ENCODE measurements at places on chromosomes 5 and 9.

DNA sequence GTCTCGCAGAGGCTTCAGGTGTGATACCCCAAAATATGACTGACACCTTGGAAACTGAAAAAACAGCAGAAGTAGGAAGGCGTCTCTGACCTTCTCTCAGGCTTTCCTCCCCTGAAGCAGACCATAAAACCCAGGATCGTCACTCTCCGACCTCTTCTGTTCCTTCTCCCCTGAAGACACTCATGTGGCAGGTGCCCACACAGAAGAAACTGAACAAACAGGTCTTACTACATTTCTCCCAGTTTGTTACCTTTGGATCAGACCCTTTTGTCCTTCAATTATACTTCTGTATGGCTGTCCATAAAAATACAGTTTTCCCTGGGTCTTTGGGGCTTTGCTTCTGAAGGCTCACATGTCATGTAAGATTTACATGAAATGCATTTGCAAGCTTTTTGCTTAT is 10.3 kb upstream of the PRUNE2 start:
- DNase-seq, result no peak

GRCh38 chr5:176608937-176609723 is 826 bp downstream of the GPRIN1 start:
- DNase-seq, result peak; percentile 15

- no peak for DNase-seq
Observed at GRCh38 chr9:130156672-130157071, 15.5 kb upstream of the NCS1 start.

DNA sequence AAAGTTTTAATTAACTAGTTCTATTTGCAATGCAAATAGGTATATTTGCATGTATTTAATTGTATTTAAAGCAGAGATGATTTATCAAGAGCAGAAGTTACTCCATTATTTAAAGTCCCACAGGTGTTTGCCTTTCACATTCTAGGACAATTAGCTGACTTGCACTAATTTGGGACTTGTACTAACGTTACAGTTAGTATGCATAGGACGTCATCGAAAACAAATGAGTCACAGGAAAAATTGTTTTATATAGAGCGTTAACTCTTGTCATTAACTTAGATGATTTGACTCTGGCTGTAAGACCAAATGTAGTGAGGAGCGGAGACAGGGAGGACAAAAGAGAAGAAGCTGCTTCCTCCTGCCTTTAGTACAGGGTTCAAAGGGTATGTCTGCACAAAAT is 126.1 kb upstream of the IFNE start:
- no peak for DNase-seq

GRCh38 chr5:135395866-135396265 is 3.2 kb downstream of the MACROH2A1 start:
- DNase-seq, result no peak

DNA sequence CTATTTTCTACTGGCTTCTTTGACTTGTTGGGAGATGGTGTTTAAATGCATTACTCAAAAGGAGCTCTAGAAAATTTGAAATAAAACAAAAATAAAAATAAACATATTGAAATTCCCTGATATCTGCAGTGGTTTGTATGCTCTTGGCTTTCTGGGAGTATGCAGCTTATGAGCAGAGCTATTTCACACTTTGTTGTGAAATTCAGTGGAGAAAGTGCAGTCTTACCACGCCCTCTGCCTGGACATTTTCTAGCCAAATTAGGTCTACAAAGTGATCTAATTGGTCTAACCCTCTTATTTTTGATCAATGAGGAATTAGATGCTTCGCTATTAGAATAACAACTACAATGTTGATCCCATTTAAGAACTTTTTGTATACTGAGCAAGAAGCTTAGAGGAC is 66.8 kb downstream of the INSYN2B start:
- no peak for DNase-seq

- no peak for DNase-seq
Observed at GRCh38 chr9:36665921-36666431, 93.3 kb downstream of the MELK start.

- DNase-seq, result peak; percentile 67
Observed at GRCh38 chr9:33620738-33621439, 96.8 kb downstream of the ANKRD18B start.

- no peak for DNase-seq
Observed at GRCh38 chr9:113648048-113648447, 184.5 kb downstream of the RGS3 start.

DNA sequence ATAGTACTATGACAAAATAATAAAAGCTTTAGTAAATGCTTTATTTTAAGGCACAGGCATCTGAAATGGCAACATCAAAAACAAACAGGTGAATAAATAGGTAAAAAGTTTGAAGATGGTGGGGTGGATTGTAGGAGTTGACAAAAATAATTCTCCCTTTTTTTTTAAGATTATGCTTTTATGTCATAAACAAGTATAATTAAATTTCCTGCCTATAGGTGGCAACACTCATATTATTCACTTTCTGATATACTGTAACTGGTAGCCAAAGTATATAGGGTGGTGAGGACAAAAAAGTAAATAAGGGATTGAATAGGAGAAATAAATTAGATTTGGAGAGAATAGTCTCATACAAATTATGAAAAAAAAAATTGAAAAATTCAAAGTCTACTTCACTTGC is 120.0 kb upstream of the ACOT12 start:
- peak; percentile 15 for DNase-seq

DNA sequence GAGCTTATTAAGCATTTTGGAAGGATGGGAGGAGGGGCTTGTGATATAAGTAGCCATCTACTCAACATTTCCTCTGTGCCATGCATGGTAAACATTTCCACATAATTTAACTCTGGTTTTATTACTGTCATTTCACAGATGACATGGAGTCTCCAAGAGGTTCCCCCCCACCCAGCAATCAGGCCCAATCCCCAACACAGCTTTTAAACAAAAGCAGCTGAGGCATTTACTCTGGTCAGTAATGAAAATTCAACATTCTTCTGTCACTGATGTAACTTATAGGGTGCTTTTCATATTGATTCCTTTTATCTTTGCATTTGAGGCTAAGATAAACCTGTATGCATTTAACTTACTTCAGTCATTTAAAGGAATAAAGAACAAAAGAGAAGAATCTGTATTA is 128.1 kb downstream of the COL23A1 start:
- DNase-seq, result no peak

GRCh38 chr9:109010746-109011145 is 2.6 kb downstream of the CTNNAL1 start:
- peak; percentile 36 for DNase-seq

DNA sequence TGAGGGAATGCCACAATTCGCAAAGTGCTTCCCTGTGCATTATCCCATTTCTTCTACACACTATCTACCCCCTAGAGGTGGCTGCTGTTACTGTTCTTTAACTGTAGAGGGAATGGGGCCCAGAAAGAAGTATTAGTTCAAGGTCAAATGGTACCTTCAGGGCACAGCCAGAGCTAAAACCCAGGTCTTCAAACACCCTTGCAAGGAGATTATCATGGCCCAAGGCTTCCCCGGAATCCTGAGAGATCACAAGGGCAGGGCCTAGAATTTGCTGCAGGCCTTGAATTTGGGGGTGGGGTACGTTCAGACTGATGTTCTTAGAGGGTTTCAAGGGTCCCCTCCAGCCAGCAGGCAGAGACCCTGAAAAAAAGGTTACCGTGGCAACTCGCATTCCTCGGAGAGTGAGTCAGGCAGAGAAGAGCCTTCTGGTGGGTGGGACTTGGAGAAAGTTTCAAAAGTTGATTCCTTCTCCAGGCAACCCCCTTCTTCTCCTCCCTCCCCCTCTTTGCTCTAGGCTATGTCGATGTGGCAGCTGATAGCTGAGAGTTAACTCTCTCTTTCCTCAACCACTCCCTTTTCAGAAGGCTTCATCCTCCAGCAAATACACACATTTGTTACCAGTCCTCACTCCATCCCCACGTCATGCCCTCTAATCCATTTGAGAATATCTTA is 1.9 kb downstream of the SPARC start:
- peak; percentile 87 for DNase-seq

- no peak for DNase-seq
Observed at GRCh38 chr5:107544476-107544875, 126.3 kb downstream of the EFNA5 start.

GRCh38 chr5:107867266-107867665 is 196.5 kb upstream of the EFNA5 start:
- DNase-seq, result no peak

GRCh38 chr5:139811274-139811607 is 15.6 kb downstream of the PSD2 start:
- DNase-seq, result no peak
